ENCODE measurements at places on chromosomes 12 and 14.

- DNase-seq = no peak
Measured at GRCh38 chr12:19196959-19197630, 67.6 kb downstream of the PLEKHA5 start.

- peak; percentile 79 for DNase-seq
Measured at GRCh38 chr14:23141706-23142444, 22.8 kb upstream of the CEBPE start.

DNA sequence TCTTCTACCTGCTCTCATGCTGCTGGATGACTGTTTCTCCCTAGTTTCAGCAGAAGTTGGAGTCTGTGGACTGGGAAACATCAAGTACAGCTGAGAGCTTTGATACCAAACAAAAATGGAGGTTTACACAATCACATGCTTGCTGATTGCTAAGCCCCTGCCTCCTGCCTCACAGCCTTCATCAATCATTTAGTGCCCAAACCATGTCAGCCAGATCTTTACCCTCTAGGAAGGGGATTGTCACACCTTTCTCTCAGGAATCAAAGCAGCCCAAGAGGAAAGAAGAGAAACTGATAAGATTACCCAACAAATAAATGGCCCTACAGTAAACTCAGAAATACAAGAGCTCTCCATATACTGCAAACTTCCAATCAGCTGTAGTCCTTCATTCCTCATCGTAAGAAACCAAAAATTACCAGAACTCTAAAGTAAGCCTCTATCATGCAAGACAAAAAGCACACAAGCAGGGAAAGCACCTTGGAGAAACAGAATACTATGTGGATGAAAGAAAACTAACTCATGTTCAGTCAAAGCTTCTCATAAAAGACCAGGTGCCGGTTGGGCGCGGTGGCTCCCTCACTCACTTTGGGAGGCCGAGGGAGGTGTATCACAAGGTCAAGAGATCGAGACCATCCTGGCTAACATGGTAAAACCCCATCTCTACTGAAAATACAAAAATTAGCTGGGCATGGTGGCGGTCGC lies 63.6 kb upstream of the RESF1 start:
- no peak for DNase-seq

DNA sequence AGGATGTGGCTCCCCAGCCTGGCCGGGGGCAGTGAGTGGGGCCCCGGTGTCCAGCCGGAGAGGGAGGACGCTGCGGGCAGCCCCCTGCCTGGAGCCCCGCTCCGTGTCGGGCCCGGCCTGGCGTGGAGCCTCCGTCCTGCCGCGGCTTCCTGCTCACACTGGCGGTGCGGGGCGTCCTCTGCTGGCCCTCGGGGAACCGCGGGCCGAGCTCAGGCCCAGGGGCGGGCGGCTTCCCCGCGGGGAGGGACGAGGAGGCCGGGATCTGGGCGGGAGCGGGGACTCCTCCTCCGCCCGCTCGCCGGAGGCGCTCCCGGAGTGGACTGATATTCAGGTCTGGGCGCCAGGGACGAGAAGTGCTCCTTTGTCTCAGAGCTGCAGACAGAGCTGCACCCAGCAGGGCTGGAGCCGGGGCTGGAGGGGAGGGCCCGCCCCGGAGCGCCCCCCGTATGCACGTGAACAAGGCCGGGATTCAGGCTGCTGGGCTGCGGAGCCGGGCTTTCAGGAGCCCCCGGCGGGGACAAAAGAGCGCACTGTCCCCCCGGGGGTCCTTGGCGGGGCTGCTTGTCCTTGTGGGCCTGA lies 2.2 kb downstream of the MMP17 start:
- DNase-seq = peak; percentile 59

DNA sequence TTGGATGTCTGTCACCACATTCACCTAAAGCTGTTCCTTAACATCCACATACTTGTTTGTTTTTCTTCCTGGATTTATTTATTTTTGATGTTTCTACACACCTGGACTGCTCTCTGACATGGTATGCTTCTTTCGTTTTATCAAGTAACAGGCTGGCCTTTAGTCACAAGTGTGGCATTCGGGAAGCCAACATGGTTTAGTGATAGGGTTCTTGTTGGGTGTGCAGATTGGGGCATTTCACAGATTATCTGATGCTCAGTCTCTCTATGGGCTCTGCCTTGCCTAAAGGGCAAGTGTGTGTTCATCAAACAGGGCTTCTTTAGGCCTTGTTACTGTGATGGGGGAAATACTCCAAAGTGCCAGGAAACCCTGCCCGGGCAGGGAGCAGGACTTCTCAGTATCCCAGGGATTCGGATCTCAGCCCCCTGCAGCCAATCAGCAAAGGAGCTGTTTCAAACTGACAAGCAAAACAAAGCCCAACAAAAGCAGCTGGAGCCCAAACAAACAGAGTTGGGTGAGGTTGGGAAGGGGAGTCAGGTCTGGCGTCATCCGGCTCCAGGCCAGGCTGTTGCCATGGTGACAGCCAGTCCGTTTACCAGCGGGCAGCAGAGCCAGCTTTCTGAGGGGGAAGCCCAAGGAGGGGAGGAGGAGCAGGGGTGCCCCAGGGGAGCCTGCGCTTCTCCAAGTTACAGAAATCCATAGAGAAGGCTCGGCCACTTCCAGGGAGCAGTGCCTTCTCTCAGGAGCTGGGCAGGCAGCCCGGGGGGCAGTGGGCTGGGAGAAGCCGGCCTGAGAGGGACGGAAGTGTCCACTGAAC lies 31.9 kb downstream of the FOS start:
- DNase-seq = peak; percentile 96

DNA sequence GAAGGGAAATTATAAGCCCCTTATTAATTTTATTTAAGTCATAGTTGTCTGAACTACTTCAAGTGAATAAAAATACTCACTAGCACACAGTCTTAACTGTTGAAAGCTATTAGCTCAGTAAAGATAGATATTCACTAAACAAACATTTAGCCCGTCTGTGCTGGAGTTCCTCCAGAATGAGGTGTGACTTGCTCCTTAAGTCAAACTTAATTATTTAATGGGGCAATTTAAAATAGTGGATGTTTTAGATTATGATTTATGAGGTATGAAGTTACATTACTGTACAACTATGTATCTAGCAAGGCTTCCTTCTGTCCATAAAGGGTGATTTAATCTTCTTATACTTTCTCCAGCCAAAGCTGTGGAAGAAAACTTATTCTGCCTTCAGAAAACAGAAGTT lies 414.0 kb upstream of the FLRT2 start:
- peak; percentile 26 for DNase-seq

- no peak for DNase-seq
Measured at GRCh38 chr12:103369929-103370328, 125.8 kb downstream of the C12orf42 start.

Measured in stomach (tissue), 19 donors.